ENCODE measurements at places on chromosomes 5 and 9.

DNA sequence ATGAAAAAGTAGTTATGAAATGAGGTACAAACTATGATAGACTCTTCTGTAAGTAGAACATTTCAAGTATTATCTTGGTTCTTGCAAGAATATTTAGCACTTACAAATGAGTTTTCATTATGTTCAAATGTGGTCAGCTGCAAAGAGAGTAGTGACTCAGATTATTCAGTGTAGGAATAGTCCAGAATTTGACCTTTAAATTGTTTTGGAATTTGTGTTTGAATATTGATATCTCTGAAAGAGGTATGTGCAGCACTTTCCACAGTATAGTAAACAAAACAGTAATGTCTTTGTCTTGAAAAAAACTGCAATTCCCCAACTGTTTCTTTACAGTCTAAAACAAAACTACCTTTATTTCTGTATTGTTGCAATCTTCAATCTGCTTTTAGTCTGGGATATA lies 56.1 kb downstream of the WDR70 start:
- no peak for DNase-seq

- no peak for DNase-seq
Measured at GRCh38 chr9:97367729-97368128, 44.2 kb upstream of the TDRD7 start.

DNA sequence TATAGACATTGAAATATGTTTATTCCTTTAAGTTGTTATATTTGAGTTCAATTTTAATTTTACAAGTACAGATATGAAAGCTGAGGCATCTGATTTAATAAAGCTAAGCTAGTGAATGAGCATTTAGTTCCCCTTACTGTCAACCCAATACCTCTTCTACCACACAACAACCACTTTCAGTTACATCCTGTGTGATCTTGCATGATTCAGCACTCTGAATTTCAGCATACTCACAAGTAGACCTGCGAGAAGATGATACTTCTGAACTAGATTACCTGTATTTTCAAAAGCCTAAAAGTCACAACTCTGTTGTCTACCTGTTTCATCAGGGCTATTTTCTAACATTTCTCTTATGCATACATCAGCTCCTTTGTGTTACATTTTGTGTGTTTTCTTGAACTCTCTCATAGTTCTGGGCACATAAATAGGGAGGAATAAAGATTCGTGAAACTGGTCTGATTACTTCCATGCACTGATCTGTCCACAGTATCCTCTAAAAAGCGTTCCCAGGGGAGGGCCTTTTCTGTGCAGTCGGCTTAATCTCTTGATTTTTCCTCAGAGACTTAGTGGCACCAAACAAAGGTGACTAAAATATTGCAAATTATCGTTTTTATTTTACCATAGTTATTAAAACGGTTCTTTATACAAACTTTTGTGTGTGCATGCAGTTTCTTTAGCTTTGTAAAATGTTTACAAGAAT lies 2025.5 kb upstream of the NUDT12 start:
- no peak for DNase-seq

GRCh38 chr9:4902135-4902475 lies 83.0 kb upstream of the JAK2 start:
- no peak for DNase-seq

- no peak for DNase-seq
Measured at GRCh38 chr5:144284931-144285502, 114.3 kb downstream of the KCTD16 start.

GRCh38 chr9:81574405-81574804 lies 114.9 kb downstream of the TLE1 start:
- DNase-seq, result no peak

- DNase-seq, result no peak
Measured at GRCh38 chr9:131673531-131673930, 66.3 kb downstream of the RAPGEF1 start.

- no peak for DNase-seq
Measured at GRCh38 chr9:28909526-28909925, 1336.2 kb upstream of the C9orf72 start.
